Suppressor macrophage treated with lipopolysaccharide for 4 hours (primary cell): ENCODE measurements at places on chromosomes 11 and 22.

- no peak for DNase-seq
Measured at GRCh38 chr11:35160902-35161597, 22.1 kb downstream of the CD44 start.

- DNase-seq = no peak
Measured at GRCh38 chr11:3934658-3935057, 79.2 kb downstream of the STIM1 start.

- DNase-seq = no peak
Measured at GRCh38 chr11:116360221-116360941, 412.4 kb downstream of the BUD13 start.

- peak; percentile 35 for DNase-seq
Measured at GRCh38 chr22:26476705-26477340, 6.8 kb downstream of the HPS4 start.

DNA sequence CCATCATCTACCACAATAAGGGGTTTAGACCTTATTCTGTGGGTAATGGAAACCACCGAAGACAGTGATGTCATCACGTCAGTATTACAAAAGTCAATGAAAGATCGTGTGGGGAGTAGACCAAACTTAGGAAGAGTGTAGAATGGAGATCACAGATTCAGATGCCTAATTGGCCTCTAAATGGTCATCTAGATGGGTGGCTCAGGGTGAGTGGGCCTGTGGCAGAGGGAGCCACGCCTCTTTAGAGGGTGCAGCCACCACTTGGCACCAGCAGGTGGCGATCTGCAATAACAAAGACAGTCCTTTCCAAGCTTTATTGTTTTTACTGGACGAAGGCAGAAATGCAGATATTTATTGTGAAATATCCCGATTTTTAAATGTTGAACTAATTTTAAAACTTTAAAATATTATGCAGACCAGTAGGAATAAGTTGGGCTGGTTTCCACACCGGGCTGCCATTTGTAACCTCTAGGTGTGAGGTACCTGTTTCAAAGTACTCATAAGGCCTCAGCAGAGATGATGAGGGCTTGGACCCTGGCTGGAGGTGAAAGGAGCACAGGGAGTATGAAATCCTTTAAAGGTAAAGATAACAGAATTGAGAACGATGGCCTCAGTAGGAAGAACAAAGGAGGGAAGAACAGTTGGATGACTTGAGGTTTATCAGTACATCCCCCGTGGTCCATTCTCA is 222.0 kb downstream of the DBX1 start:
- DNase-seq = peak; percentile 73

- DNase-seq = no peak
Measured at GRCh38 chr11:124219126-124219525, 21.8 kb upstream of the OR8G1 start.

GRCh38 chr11:29336727-29337575 is 679.9 kb downstream of the KCNA4 start:
- no peak for DNase-seq

GRCh38 chr11:43758927-43759326 is 78.4 kb downstream of the HSD17B12 start:
- peak; percentile 57 for DNase-seq

GRCh38 chr11:96204366-96204659 is 138.7 kb downstream of the MAML2 start:
- DNase-seq = no peak

DNA sequence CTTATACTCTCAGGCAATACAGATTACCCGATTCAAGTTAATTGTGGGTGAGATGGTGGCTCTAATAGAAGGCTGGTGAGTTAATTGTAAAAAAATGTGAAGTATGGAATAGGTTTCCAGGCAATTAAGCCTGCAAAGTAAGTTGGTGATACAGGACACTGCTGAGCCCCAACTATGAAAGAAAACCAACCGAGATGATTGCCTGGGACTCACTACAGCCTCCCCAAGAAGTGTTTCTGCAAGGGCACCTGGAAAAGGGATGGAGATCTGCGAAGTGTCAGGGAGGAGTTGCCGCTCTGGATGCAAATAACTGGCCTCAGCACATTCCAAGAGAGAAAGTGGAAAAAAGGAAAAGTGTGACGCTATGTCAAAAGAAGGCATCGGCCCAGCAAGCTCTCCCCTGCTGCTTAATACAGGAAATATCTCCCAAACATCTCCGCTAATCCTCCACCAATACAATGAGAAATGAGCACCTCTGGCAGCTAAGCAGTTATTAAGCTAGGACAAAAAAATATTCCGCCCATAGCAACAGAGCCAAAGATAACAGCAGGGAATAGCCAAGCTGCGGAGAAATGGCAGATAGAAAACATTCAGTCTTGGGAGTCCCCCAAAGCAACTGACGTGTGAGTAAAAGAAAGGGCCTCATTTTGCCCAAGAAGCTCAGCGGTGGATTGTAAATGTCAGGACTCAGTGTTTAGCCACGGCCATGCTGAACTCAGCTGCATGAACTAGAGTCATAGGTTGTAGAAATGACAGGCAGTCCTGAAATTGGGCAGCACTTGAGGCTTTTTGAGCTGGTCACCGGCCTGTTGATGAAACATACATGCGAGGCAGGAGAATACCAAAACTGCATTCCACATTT is 133.7 kb downstream of the SNX19 start:
- DNase-seq = no peak

DNA sequence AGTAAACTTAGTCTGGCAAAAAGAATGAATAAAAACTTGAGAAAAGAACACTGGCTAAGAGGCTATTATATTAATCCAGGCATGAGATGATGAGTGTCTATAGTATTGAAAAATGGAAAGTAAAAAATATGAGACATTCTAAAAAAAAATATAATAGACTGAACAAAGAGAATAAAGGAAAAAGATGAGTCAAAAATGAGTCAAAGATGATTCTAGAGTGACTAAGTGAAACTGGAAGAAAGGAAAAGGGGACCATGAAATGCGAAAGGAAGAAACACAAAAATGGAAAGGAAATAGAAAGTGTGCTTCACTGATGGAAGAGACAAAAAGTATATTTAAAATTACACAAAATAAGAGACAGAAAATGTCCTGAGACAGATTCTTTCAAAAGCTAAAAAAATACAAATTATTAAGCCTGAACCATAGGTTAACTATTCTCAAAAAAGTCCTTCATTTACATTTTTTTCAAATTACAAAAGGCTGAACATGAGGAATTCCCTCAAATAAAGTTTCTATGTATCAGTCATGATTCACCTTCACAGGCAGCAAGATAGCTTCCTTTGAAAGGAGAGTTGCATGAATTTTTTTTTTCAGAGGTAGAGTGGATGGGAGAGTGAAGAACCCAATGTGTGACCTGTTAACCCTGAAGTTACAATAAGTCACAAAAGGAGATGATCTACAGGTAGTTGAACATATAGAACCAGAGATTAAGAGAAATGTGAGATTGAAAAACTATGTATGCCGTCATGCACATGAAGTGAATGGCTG is 75.2 kb downstream of the EIF3M start:
- DNase-seq = peak; percentile 33

DNA sequence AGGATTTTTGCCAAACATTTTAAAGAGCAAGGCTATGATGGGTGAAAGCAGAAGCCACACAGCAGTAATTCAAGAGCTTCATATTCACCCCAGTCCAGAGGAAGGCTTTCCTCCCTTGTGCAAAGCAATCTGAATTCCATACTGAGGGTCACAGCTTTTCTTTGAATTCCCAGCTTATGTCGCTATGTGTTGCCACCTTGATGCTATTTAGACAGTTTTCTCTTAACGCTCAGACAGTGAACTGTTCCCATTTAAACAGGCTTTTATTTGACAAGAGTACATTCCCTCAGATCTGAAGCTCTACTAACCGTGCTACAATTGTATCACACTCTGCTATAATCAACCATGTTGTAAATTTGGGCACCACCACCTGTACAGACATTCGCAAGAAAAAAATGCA is 279.7 kb downstream of the CADM1 start:
- DNase-seq = no peak

DNA sequence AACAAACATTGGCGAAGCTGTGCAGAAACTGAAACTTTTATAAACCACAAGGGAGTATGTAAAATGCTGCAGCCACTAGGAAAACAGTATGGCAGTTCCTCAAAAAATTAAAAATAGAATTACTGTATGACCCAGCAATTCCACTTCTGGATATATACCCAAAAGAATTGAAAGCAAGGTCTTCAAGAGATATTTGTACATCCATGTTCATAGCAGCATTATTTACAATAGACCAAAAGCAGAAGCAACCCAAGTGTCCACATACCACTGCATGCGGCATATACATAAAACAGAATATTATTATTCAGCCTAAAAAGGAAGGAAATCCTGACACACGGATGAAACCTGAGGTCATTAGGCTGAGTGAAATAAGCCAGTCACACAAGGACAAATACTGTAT is 85.8 kb downstream of the RELT start:
- peak; percentile 90 for DNase-seq

DNA sequence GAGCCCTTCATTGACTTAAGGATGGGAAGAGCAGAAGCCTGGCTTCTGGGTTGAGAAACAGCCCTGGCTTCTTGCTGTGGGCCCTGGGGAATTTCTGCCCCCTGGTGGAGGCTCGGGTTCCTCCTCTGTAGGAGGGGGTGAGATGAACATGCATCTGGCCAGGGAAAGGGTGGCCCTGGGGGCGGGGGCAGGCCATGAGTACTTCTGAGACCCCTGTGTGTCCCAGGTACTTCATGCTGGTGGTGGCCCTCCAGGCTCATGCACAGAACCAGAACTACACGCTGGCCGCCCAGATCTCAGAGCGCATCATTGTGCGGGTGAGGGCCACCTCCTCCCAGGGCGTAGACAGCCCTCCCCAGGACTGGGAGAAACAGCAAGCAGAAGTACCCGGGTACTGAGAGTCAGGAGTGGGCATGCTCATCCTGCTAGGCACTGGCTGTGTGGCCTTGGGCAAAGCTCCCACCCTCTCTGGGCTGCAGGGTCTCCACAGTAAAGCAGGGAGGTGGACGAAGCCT is 15.8 kb downstream of the TMEM258 start:
- DNase-seq = peak; percentile 83

- no peak for DNase-seq
Measured at GRCh38 chr11:115682888-115683287, 178.7 kb upstream of the CADM1 start.

DNA sequence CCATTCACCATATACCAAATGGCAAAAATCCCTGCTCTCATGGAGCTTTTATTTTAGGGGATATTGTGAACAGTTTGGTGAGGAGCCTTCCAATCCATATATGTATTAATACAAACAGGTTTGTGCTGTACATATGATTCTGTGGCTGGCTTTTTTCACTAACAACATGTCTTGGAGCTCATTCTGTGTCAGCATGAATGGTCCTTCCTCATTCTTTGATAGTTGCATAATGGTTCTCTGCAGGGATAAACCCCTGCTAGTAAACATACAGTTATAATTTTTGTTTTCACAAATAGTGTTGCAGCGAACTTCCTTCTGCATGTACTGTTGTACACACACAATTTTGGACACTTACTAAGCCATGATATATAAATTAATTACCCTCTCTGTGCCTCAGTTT is 8.3 kb downstream of the PRR5L start:
- peak; percentile 70 for DNase-seq

DNA sequence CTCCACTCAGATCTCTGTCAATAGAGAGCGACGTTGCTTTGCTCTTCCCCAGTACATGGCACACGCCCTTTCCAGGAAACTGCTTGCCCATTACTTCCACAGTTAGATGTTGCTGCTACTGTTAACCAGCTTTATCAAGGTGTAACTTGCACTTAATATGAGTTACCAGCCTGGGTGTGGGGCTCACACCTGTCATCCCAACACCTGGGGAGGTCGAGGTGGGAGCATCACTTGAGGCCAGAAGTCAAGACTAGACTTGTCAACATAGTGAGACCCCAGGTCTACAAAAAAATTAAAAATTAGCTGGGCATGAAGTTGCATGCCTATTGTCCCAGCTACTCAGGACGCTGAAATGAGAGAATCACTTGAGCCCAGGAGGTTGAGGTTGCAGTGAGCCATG is 177.1 kb upstream of the B3GAT1 start:
- no peak for DNase-seq

GRCh38 chr11:129766898-129767604 is 48.6 kb upstream of the TMEM45B start:
- DNase-seq = peak; percentile 21

GRCh38 chr11:62125316-62125715 is 1.5 kb downstream of the INCENP start:
- DNase-seq = no peak

GRCh38 chr22:49500076-49500460 is 327.6 kb downstream of the BRD1 start:
- no peak for DNase-seq

GRCh38 chr11:115060840-115061239 is 382.5 kb downstream of the NXPE2 start:
- DNase-seq = no peak

- no peak for DNase-seq
Measured at GRCh38 chr11:58134151-58134550, 8.8 kb upstream of the OR9I1 start.

- DNase-seq = peak; percentile 34
Measured at GRCh38 chr22:50481440-50482106, at the start of gene ADM2. ADM2 (plus strand) TSS chr22:50481543; CDS start chr22:50481848, 305 bp downstream.

DNA sequence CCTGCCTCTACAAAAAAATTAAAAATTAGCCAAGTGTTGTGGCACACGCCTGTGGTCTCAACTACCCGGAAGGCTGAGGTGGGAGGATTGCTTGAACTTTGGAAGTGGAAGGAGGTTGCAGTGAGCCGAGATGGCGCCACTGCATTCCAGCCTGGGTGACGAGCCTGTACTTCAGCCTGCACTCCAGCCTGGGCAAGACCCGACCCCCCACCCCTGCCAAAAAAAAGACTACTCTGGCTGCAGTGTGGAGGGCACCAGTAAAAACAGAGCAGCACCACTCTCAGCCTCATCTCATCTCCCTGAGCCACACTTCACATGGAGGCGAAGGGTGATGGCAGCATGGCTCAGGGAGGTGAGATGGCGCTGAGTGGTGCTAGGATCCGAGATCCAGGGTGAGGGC is 50.3 kb upstream of the THY1 start:
- DNase-seq = no peak

DNA sequence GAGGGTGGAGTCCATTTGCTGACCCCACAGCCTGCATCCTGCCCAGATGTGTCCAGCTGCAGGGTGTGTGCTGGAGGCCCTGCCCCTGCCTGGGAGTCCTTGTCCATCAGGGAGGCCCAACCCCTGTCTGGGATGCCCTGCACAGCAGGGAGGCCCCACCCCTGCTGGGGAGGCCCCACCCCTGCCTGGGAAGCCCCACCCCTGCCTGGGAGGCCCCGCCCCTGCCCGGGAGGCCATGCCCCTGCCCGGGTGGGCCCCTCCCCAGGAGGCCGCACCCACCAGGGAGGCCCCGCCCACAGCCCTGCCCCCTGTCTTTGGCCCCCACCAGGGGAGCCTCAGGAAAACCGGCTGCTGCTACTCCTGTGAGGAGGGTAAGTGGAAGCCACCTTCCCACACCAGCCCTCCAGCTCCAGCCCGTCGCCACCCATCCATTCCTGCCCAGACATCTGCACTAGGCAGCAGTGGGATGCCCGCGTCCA is 37.2 kb downstream of the MUC5B start:
- DNase-seq = peak; percentile 17

- peak; percentile 31 for DNase-seq
Measured at GRCh38 chr11:93512073-93512475, 31.1 kb downstream of the SMCO4 start.

- DNase-seq = no peak
Measured at GRCh38 chr22:23775779-23776375, 3.2 kb downstream of the MMP11 start.
